Left lung (tissue), 14 donors: ENCODE measurements at places on chromosomes 2 and 18. TPM values are rescaled to one million over a fixed set of nuclear protein-coding genes. Genes with fewer than 3 reads are reported as not detected.

DNA sequence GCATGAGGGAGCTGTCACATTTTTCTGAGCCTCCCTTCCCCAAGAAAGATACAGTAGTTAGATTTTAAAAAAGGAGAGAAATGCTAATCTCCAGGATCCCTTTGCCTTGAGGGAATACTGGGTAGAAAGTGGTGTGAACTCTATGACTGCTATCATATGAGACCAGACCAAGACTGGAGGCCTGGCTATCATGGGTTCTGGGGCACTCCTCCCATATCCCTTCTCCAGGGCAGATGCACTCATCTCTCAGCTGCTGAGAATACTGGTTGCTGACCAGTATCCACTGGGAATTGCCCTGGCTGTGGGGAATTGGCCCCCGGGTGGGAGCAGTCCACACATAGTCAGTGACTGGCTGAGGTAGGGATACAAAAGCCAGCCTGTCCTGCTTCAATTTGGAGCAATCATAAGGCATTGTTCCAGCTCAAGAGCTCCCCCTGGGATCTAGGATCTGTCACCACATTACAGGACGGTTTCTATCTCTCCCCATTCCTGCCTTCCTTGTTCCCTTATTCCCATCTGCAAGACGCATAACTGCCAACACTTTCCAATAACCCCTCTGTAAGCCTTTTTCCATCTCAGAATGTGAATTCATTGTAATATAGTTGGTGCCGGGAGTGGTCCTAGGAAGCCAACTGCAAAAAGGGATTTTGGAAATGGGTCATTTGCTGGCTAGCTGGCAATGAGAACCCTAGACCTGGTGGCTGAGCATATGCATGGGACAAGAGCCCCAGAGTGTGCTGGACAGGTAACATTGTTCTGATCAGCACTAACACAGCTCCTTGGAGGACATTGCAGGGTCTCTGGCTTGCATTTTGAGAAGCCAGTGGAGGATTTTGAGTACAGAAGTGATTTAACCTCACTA is 35.4 kb upstream of the REEP1 start:
- no peaks in the 10 kb centered on the region for H3K4me1 ChIP-seq
- H3K27ac ChIP-seq, result no peak overlapping the region
- H3K4me3 ChIP-seq, result no peak overlapping the region
- DNase-seq, result no peak
- H3K27me3 ChIP-seq, result no peaks in the 10 kb centered on the region
- H3K36me3 ChIP-seq, result no peaks in the 10 kb centered on the region

DNA sequence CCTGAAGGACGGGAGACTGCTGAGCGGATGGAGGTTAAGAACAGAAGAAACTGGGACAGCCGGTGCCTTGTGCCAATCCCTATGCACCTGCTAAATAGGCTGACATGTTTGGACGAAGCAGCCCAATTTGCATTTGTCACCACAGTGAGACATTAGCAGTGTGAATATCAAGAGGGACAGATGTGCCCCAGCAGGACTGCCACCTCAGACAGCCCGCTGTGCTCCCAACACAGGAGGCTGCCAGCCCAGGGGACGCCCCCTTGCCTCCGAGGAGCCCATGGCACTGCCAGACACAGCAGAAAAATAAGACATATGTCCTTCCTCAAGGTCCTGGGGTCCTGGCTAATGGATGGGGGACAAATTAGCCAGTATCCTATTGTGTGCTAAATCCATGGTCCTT is 306.7 kb upstream of the POU3F3 start:
- no peak for DNase-seq
- no peaks in the 10 kb centered on the region for H3K27me3 ChIP-seq
- H3K4me1 ChIP-seq, result no peaks in the 10 kb centered on the region
- H3K27ac ChIP-seq, result no peak overlapping the region
- no peaks in the 10 kb centered on the region for H3K36me3 ChIP-seq

Gene STARD6
- not detected for total RNA-seq

Gene GALR1
- total RNA-seq, result not detected

DNA sequence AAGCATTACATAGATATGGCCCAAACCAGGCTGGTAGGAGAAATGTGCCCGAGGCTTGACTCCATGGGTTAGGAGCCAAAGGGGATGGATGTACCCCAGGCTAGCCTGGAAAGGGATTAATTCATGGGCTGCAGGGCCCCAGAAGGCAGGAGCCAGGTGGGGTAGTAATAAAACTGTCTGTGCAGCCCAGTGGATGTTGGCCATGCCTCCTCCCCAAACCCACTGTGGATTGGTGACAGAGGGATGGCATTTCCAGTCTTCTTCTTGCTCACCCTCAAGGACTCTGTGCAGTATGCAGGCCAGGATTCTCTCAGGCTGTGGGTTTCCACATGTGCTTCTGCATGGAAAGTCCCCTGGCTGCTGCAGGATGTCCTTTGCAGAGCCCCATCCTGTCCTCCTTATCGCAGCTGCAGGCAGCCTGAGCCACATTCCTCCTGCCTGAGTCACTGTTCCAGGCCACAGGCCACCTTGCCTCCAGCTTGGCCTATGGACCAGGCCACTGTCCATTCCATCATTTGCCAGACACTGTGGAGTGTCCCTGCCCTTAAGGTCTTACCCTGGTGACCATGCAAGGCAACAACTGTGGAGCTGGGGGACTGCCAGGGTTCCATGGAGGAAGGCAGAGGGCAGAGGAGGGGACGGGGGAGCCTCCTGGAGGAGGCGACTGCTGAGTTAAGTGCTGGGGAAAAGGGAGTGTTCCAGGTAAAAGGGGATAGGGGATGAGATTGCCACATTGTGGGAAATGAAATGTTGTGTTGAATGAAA is 38.9 kb downstream of the INO80C start:
- no peaks in the 10 kb centered on the region for H3K27me3 ChIP-seq
- H3K27ac ChIP-seq, result peak overlapping the region; percentile 53
- no peaks in the 10 kb centered on the region for H3K36me3 ChIP-seq
- no peak overlapping the region for H3K4me3 ChIP-seq

- no peak overlapping the region for H3K4me3 ChIP-seq
- no peaks in the 10 kb centered on the region for H3K27me3 ChIP-seq
- no peak overlapping the region for H3K27ac ChIP-seq
- no peak for DNase-seq
These were observed 123.8 kb downstream of the MIB1 start for GRCh38 chr18:21864386-21864785.

DNA sequence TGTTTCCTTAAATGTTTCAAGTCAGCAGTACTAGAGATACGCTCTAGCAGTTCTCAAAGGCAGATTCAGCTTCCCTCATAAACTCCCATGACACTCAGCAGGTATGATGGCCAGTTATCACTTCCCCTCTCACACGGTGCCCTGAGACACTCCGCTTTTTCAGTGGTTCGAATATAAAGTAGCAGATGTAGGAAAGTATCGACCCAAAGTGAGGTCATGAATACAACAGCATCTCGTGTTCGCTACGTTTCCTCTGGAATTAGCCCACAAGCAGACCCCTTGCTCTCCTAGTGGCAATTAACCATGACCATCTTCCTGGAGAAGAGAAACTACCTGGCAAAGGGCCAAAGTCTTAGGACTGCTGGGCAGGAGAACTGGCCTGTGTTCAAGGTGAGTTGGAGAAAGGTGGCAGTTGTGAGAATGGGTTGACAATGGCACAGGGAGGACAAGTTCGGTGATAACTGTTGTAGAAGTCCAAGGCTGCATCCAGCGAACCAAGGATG is 9.3 kb upstream of the AGBL5 start:
- DNase-seq, result no peak
- no peaks in the 10 kb centered on the region for H3K27me3 ChIP-seq
- peaks cover 5% of the 10 kb centered on the region for H3K36me3 ChIP-seq
- no peak overlapping the region for H3K27ac ChIP-seq

DNA sequence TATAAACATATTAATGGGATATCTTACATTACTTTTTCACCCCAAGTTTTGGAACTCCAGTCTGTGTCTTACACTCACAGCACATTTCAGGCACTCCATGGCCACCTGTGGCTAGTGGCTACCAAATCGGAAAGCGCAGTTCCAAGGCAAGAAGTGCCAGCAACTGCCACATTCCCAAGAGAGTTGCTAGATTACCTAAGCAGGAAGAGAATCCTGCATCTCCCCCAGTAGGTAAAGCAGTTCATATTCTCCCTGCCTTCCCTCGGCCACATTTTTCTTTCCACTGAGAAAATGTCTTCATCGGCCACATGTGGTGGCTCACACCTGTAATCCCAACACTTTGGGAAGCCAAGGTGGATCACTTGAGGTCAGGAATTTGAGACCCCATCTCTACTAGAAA is 62.8 kb downstream of the MEX3C start:
- no peak overlapping the region for H3K4me3 ChIP-seq
- H3K27me3 ChIP-seq, result no peaks in the 10 kb centered on the region
- no peak for DNase-seq
- H3K36me3 ChIP-seq, result no peaks in the 10 kb centered on the region

Gene LOXL3
- 10.8 TPM for total RNA-seq

DNA sequence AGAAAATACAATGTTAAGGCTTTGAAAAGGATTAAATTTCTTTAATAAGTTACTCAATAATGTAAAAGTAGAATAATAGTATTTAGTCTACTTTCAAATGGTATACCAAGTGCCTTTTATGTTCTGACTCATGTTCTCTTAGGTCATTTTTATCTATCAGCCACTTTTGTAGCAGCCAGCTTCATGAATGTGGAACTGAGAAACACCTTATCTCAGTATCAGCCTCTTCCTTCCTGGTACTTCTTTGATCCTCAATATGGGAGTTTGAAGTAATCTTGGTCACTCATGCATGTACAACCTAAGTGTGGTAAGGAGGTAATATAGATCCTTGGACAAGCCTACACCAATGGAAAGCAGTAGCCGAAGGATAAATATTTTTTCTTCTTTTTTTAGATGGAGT is 180.4 kb upstream of the NRXN1 start:
- H3K36me3 ChIP-seq, result no peaks in the 10 kb centered on the region
- no peaks in the 10 kb centered on the region for H3K27me3 ChIP-seq
- no peak overlapping the region for H3K4me3 ChIP-seq
- no peaks in the 10 kb centered on the region for H3K4me1 ChIP-seq
- DNase-seq, result no peak

GRCh38 chr2:147689220-147689909 is 155.5 kb upstream of the ACVR2A start:
- H3K27me3 ChIP-seq, result no peaks in the 10 kb centered on the region
- H3K4me1 ChIP-seq, result no peaks in the 10 kb centered on the region
- no peaks in the 10 kb centered on the region for H3K36me3 ChIP-seq
- H3K4me3 ChIP-seq, result no peak overlapping the region
- no peak for DNase-seq
- H3K27ac ChIP-seq, result no peak overlapping the region

Gene CPO
- total RNA-seq, result 0.37 TPM

Gene PLGLB2
- 4.4 TPM for total RNA-seq

GRCh38 chr18:23146861-23147469 is 11.7 kb downstream of the CABLES1 start:
- no peak for DNase-seq
- no peak overlapping the region for H3K27ac ChIP-seq
- no peak overlapping the region for H3K4me3 ChIP-seq
- H3K27me3 ChIP-seq, result no peaks in the 10 kb centered on the region
- H3K36me3 ChIP-seq, result no peaks in the 10 kb centered on the region
- H3K4me1 ChIP-seq, result peaks cover 22% of the 10 kb centered on the region

- no peaks in the 10 kb centered on the region for H3K4me1 ChIP-seq
- no peak overlapping the region for H3K4me3 ChIP-seq
- H3K27me3 ChIP-seq, result no peaks in the 10 kb centered on the region
- DNase-seq, result no peak
These were observed 115.3 kb downstream of the BCL2L11 start for GRCh38 chr2:111236025-111236424.

DNA sequence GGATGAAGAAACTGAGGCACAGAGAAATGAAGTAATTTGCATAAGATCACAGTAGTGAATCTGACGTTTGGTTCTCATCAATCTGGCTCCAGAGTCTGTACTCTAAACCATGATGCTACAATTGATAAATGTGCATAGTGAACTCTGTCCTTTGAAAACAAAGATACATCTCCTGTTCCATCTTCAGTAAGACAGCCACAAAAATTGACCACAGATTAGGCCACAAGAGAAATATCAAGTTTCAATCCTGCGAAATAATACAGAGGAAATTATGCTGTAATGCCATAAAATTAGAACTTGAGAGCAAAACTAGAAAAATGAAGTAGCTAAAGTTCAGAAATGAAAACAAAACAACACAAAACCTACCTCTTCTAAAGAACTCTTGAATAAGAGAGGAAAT is 28.4 kb downstream of the FAM98A start:
- H3K4me1 ChIP-seq, result no peaks in the 10 kb centered on the region
- H3K27me3 ChIP-seq, result no peaks in the 10 kb centered on the region
- no peaks in the 10 kb centered on the region for H3K36me3 ChIP-seq
- no peak for DNase-seq
